ENCODE measurements at places on chromosomes 3 and 15.

DNA sequence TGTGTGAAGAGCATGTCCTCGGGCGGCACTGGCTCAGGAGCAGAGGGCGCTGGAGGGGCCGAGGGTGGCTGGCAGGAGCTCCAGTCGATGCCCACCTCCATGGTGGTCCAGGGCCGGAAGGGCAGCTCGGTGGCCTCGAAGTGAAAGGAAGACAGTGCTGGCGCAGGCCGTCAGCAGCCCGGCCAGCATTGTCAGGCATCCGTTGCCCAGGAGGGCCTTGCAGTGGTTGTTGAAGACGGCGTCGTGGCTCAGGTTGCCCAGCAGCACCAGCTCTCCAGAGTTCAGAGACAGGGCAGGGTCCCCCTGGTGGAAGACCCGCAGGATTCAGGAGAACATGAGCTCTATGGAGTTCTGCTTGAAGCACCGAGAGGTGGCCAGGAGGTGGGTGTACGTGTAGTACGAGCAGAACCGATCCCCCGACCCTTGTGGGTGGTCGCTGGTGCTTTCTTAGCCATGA, 16.5 kb upstream of the SIAH2 start:
- no peak for DNase-seq

DNA sequence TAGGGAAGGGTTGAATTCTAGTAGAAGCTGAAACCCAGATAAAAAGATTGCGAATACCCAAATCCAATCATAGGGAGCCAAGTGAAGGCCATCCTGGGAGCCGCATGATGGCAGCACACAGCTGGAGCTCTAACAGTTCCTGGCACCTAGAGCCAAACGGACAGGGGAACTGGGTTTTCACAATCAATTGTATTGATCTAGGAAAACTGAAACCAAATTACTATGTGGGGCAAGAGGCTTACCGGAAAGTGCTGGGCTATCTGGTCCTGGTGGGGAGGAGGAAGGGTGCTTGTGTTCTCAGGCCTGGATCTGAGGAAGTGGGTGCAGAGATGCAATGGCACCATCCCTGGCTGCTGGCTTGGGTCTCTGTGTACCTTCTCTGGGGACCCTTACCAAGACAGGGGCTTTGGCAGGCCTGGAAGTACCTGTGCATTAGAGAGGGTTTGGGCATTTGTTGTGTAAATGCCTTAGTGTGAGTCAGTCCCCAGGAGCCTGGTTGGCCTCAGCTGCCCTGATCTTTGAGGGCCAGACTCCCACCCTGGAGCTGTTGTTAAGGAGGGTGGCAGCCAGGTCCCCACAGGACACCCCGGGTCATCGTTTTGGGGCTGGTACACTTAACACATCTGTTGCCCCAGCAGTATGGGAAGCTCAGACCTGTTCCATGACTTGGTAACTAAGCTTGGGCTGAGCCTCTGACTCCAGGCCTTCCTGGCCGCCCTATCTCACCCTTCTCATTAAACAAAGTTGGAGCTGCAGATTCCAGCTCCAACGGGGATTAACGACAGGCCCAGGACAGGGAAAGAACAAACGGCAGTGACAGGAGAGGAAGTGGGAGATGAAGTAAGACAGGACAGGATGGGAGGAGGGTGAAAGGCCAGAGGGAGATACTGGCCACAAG, 8.9 kb upstream of the FURIN start:
- no peak for DNase-seq

- DNase-seq, result no peak
Measured at GRCh38 chr15:75702436-75702835, 10.2 kb downstream of the CSPG4 start.

GRCh38 chr3:121531269-121531668, 14.5 kb downstream of the POLQ start:
- DNase-seq, result no peak

DNA sequence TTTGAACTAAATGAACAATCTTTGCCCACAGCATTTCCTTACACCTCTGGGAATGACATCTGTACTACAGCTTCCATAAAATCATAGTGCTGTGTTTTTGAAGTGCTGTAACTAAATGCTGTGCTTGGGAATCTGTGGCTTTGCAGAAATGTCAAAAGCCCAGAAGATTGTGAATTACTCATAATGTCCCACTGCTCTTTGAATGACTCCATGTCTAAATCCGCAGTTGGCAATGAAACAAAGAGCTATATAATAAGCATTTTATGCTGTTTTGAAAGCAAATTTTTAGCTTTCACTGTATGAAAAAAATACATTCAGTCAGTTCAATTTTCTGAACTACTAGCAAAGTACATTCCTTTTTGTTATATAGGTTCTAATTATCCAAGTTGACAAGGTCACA, 88.6 kb upstream of the ADAMTS17 start:
- no peak for DNase-seq

GRCh38 chr3:148923592-148923991, 58.5 kb downstream of the CPA3 start:
- no peak for DNase-seq

GRCh38 chr3:132034486-132035464, at the start of gene CPNE4:
CPNE4 (minus strand) TSS chr3:132035014.
- DNase-seq, result peak; percentile 71

DNA sequence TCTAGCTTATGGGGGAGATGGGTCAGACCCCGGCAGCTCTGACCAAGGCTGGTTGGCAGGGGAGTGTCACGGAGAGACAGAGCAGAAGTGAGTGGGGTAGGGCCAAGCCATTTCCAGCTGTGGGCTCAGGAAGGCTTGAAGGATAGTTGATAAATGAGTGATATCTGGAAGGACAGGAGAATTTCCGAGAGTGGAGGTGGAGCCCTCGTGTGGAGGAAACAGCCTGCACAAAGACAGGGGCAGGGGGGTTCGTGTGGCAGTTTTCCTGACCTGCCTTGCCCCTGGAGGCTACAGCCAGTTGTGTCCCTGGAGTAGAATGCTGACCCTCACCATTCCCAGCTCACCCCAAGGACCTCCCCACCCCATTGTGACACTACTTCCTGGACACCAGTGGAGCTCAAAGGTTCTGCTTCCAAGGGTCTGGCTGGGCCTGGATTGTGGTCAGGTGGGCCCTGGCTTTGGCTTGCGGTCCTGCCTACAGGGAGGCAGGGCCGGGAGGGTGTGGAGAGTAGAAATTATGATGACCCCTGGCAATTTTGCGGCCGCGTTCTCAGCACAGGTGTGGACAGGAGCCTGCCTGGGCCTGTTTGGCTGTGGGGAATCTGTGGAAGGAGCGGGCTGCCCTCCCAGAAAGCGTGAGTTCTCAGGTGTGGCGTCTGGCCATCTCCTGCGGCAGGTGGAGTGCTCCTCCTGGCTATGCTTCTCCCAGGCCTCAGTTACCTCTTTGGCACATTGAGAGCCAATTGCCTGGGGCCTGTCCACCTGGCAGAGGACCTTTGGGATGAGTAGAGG, at the start of gene SLC22A14:
SLC22A14 (plus strand) TSS at position 400 of the 792 bp plus-strand sequence. CDS start 23,733 bp downstream, outside the sequence.
- DNase-seq, result no peak

GRCh38 chr3:49673715-49674496, at the start of gene APEH:
APEH (plus strand) TSS chr3:49674351; CDS start chr3:49674402, 51 bp downstream.
- DNase-seq, result peak; percentile 96

- no peak for DNase-seq
Measured at GRCh38 chr3:58242340-58242739, 4.7 kb downstream of the ABHD6 start.

GRCh38 chr3:8882642-8883041, 80.6 kb downstream of the RAD18 start:
- DNase-seq, result no peak

DNA sequence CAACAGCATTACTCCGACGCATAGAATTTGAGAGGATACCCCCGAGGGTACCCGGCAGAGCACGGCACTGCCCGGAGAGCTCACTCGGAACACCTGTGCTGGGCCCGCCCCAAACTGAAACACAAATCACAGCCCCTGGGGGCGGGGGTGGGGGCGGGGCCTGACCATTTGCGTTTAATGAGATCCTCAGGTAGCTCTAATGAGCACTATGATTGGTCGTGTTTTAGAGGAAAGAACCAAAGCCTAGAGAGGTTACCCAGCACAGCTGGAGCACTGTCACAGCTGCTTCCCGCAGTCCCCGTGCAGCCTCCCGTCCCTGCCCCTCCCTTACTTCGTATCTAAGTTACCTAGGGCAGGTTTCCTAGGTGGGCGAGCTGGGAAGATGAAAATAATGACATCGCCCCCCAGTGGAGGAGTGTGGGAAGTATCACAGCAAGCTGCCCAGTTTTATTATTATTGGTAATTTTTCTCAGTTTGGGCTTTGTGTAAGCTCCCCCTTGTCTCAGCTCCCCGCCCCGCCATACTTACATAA, 187.1 kb downstream of the PDE8A start:
- peak; percentile 47 for DNase-seq

DNA sequence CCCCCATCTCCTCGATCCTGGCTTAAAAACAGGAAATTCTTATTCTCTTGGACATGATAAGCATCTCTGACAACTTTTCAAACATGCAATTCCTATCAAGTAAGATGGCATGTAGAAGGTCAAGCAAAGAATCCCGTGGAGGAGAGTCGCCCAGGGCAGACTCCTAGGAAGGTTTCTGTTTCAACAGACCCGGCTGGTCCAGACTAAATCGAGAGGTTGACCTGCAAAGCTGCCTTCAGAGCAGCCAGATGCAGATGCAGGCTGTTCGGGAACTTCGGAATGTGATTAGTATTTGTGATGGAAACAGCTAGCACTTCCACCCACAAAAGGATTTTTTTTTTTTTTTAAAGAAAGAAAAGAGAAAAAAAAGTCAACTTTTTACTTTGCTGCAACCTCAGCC, 216.8 kb downstream of the NR1D2 start:
- no peak for DNase-seq

DNA sequence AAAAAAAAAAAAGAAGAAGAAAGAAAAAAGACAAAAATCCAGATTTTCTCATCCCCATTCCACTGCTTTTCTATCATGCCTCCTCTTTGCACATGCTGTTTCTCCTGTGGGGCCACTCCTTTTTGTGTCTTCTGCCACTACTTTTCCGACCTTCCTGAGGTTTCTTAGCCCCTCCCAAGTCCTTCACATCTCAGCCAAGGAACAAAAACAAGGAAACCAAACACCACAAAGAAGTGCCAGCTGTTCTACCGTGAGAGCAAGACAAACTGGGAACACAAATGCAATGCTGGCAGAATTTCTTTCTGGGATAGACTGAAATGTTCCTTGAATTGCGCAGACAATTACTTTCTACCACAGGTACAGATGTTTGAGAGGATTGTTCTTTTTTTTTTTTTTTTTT, 83.2 kb downstream of the MB21D2 start:
- DNase-seq, result no peak

GRCh38 chr15:101012326-101013200, 93.4 kb downstream of the LRRK1 start:
- no peak for DNase-seq

DNA sequence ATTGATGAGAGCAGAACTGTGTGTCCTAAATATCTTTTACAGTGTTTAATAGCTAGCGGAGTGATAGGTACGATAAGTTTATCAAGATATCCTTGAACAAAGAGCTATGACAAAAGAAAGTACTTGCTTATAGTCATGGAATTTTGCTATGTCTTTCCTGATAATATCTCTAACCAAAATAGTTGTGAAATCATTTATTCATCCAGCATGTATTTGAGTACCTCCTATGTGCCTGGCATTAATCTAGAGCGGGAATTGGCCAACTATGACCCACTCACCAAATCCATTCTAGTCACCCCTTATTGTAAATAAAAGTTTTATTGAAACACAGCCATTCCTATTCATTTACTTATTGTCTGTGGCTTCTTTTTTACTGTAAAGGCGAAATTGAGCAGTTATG, 46.6 kb downstream of the ZFAND6 start:
- no peak for DNase-seq

GRCh38 chr3:57822686-57823085, 66.6 kb downstream of the SLMAP start:
- no peak for DNase-seq

- no peak for DNase-seq
Measured at GRCh38 chr3:58234516-58234931, 3.1 kb upstream of the ABHD6 start.

- no peak for DNase-seq
Measured at GRCh38 chr3:54038391-54038790, 84.0 kb upstream of the CACNA2D3 start.

DNA sequence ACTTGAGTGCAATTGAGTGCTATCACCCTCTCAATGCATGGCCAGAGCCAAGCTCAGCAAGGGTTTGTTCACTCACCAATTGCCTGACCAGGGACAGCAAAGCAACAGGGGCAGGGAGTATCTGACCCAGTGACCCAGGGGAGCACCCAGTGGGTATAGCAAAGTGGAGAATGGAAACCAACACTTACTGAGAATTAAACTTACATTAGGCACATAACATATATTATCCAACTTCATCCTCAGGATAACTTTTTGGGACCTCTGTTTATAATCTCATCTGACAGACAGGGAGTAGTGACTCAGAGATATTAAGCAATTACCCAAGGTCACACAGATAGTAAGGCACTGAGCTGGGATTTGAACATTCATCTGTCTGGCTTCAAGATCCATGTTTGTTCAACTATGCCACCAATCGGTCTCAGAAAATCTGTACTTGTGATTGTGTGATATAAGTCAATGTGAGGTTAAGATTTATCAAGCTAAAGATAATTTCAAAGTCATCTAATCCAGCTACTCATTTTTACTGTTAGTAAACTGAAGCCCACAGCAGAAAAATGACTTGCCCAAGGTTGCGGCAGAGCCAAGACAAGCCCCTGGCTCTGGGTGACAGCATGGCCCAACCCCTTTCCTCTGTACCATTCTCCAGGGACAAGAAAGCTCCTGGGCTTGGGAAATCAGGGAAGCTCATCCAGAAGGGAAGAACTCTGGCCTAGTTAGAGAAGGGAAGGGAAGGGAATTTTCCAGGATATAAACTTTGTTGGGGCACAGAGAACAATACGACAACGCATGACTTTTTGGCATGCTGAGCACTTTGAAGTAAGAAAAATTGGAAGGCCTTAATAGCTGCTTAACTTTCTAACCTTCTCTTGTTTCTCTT, 138.0 kb upstream of the SMAD3 start:
- no peak for DNase-seq

GRCh38 chr3:196563721-196564225, 4.6 kb downstream of the WDR53 start:
- peak; percentile 26 for DNase-seq

DNA sequence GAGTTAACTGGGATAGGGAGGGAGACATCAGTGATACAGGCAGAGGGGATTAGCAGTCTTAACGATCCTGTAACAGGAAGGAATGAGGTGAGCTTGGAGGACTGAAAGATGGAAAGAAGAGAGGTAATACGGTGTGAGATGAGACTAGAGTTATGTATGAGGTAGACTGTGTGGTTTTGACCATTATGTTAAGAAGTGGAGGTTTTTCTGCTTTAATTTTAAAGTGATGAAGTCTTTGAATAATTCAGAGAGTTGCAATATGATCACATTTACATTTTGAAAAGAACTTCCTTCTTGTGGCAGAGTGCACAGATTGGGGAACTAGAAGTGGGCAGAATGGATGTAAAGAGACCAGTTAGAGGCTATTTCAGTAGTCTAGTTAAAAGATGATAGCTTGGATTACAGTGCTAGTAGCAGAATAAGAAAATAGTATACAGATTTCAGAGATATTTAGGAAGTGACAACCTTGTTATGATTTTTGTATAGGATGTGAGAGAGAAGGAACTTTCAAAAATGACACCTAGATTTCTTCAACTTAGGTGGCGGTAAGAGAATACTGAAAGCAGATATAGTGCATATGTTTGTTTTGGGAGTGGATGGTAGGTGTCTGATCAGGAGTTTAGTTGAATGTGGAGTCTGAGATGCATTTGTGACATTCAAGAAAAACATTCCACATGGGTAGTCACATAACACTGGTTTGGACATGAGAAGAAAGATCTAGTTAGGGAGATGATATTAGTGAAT, 40.5 kb downstream of the STT3B start:
- no peak for DNase-seq

All from HTR-8/SVneo (cell line).